NCI-H187 (cell line): ENCODE measurements at places on chromosomes 6 and 20.

- DNase-seq, result no peak
Observed at GRCh38 chr20:52459150-52459549, 267.6 kb upstream of the ZFP64 start.

DNA sequence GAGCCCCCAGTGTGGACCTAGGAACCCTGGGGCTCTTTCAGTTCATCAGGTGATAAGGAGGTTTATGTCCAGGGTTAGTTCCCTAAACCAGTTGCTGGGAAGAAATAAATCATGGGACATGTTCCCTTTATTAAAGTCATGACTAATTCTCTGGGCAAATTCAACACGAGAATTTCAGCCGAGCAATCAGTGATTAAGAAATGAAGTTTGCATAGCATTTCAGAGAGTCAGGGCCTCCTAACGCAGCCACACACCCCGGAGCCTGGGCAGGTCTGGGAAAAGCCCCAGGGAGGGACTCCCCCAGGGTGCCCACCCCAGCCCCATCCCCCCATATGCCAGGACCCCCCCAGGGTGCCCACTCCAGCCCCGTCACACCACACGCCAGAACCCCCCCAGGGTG is 20.1 kb downstream of the SLCO4A1 start:
- no peak for DNase-seq

GRCh38 chr6:121732641-121733040 is 297.2 kb downstream of the GJA1 start:
- no peak for DNase-seq

- DNase-seq, result no peak
Observed at GRCh38 chr6:121437851-121438651, 2.6 kb downstream of the GJA1 start.

GRCh38 chr20:22866812-22867341 is 168.2 kb upstream of the SSTR4 start:
- no peak for DNase-seq

- no peak for DNase-seq
Observed at GRCh38 chr20:35398660-35399144, 13.1 kb downstream of the UQCC1 start.
